Large intestine (tissue), 12 donors: ENCODE measurements at places on chromosomes 1 and 21. TPM values are rescaled to one million over a fixed set of nuclear protein-coding genes. Genes with fewer than 3 reads are reported as not detected.

- peaks cover 3% of the 10 kb centered on the region for H3K36me3 ChIP-seq
- H3K4me3 ChIP-seq, result no peak overlapping the region
- H3K27ac ChIP-seq, result no peak overlapping the region
- peaks cover 18% of the 10 kb centered on the region for H3K27me3 ChIP-seq
Observed at GRCh38 chr1:112708002-112708448, 1.1 kb upstream of the RHOC start.

- no peak overlapping the region for H3K27ac ChIP-seq
- H3K27me3 ChIP-seq, result no peaks in the 10 kb centered on the region
- H3K4me1 ChIP-seq, result peaks cover 8% of the 10 kb centered on the region
- no peak overlapping the region for H3K4me3 ChIP-seq
- no peaks in the 10 kb centered on the region for H3K36me3 ChIP-seq
Observed at GRCh38 chr1:79688932-79689331, 682.4 kb upstream of the ADGRL4 start.

- H3K27ac ChIP-seq, result no peak overlapping the region
- no peaks in the 10 kb centered on the region for H3K36me3 ChIP-seq
- DNase-seq, result no peak
- no peaks in the 10 kb centered on the region for H3K4me1 ChIP-seq
- no peaks in the 10 kb centered on the region for H3K27me3 ChIP-seq
Observed at GRCh38 chr21:14591882-14592281, 45.8 kb upstream of the SAMSN1 start.

- H3K27me3 ChIP-seq, result no peaks in the 10 kb centered on the region
- H3K36me3 ChIP-seq, result no peaks in the 10 kb centered on the region
- peak overlapping the region; percentile 95 for H3K4me3 ChIP-seq
- H3K27ac ChIP-seq, result peak overlapping the region; percentile 62
- peak; percentile 48 for DNase-seq
Observed at GRCh38 chr1:247077876-247078257, 744 bp downstream of the ZNF670 start.

- H3K27me3 ChIP-seq, result peaks cover 5% of the 10 kb centered on the region
- no peaks in the 10 kb centered on the region for H3K4me1 ChIP-seq
- no peak overlapping the region for H3K27ac ChIP-seq
- H3K4me3 ChIP-seq, result no peak overlapping the region
Observed at GRCh38 chr1:41874151-41874719, 44.5 kb downstream of the HIVEP3 start.

GRCh38 chr1:38814444-38814983 lies 45.1 kb downstream of the RRAGC start:
- peaks cover 7% of the 10 kb centered on the region for H3K4me1 ChIP-seq
- H3K27me3 ChIP-seq, result peaks cover 78% of the 10 kb centered on the region
- no peak overlapping the region for H3K4me3 ChIP-seq
- no peak for DNase-seq
- no peak overlapping the region for H3K27ac ChIP-seq

DNA sequence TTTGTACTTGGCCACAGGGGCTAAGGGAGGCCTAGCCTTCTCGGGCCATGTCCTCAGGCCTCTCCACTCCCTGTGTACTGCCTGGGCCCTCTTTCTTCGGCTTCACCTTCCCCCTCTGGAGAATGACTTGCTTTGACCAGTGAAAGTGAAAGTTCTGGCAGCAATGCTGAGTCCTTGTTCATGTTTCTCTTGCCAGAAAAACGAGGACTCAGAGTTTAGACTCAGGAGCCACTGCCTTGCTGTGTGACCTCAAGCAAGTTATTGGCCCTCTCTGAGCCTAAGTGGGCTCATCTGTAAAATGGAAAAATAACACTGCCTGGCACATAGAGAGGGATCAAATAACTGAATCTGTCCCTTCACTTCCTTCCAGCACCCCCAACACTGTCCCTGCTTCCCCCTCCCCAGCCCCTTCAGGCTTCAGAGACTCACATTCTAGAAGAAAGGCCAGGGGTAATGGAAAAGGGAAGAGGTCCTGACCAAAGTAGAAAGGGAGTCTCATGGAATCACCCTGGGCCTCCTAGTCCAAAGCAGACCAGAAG lies 1.5 kb downstream of the C1QA start:
- H3K4me1 ChIP-seq, result no peaks in the 10 kb centered on the region
- H3K36me3 ChIP-seq, result no peaks in the 10 kb centered on the region
- H3K27ac ChIP-seq, result no peak overlapping the region
- H3K4me3 ChIP-seq, result no peak overlapping the region

DNA sequence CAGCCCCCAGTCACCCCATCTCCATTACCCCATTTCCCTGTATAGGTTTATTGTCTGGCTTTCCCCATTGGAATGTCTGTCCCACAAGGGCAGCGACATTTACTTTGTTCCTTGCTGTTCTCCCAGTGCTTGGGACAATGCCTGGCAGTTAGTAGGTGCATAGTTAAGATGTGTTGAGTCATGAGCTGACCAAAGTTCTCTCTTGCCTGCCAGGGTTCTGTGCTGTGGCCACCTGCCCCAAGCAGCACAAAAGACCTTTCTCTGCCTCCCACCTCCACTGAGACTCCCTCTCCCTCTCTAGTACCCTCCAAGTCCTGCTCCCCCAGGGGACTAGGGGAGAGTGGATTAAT lies 40.0 kb downstream of the TMCO4 start:
- no peaks in the 10 kb centered on the region for H3K27me3 ChIP-seq
- peak; percentile 31 for DNase-seq
- H3K36me3 ChIP-seq, result no peaks in the 10 kb centered on the region
- no peaks in the 10 kb centered on the region for H3K4me1 ChIP-seq

Gene LUZP1
- polyA plus RNA-seq, result 23.7 TPM

DNA sequence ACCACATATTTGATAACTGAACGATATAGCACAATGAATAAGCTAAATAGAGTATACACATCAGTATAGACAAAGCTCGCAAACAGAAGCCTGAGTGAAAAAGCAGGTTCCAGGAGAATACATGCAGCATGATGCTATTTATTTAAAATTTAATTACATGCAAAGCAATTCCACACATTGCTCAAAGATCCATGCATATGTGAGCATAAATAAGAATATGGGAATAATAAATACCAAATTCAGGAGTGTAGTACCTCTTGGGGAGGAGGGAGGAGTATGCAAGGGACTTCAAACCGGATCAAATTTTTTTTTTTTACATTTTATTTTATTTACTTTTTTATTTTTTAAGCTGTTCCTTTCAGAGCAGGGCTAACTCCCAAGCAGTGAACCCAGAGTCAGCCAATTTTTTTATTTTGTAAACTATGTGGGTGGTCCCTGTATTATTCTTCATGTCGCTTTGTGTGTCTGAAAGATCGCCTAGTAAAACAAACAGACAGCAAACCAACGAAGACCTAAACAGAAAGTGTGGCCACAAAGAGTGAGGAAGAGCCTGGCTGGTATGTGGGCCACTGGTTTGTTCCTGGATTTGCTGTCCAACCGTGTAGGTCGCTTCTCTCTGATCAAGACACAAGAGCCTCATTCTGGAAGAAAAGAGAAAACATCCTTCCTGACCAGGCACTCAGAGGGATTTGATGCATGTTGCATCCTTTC lies 4.2 kb upstream of the SHISAL2A start:
- H3K4me1 ChIP-seq, result peaks cover 14% of the 10 kb centered on the region
- no peak overlapping the region for H3K27ac ChIP-seq
- no peak for DNase-seq
- H3K36me3 ChIP-seq, result no peaks in the 10 kb centered on the region

GRCh38 chr21:35922618-35923017 lies 137.7 kb downstream of the SETD4 start:
- no peaks in the 10 kb centered on the region for H3K27me3 ChIP-seq
- H3K36me3 ChIP-seq, result no peaks in the 10 kb centered on the region
- peaks cover 12% of the 10 kb centered on the region for H3K4me1 ChIP-seq
- H3K4me3 ChIP-seq, result no peak overlapping the region

Gene ZNF593OS
- 1.2 TPM for polyA plus RNA-seq

Gene VTCN1
- 0.04 TPM for polyA plus RNA-seq

Gene KIF14
- polyA plus RNA-seq, result 2.9 TPM

Gene MYOCOS
- not detected for polyA plus RNA-seq

Gene UCHL5
- 32.7 TPM for polyA plus RNA-seq

Gene RUNX3
- 4.8 TPM for polyA plus RNA-seq

Gene BCAR3
- 11.7 TPM for polyA plus RNA-seq

- no peaks in the 10 kb centered on the region for H3K27me3 ChIP-seq
- no peak overlapping the region for H3K4me3 ChIP-seq
- no peaks in the 10 kb centered on the region for H3K36me3 ChIP-seq
- H3K27ac ChIP-seq, result no peak overlapping the region
- no peak for DNase-seq
- peaks cover 11% of the 10 kb centered on the region for H3K4me1 ChIP-seq
Observed at GRCh38 chr1:112934577-112934976, 21.4 kb downstream of the SLC16A1 start.

GRCh38 chr1:71831646-71832045 lies 450.7 kb downstream of the NEGR1 start:
- no peak overlapping the region for H3K4me3 ChIP-seq
- no peak overlapping the region for H3K27ac ChIP-seq
- H3K4me1 ChIP-seq, result no peaks in the 10 kb centered on the region
- no peaks in the 10 kb centered on the region for H3K27me3 ChIP-seq

Gene RNF115
- polyA plus RNA-seq, result 14.7 TPM

- no peaks in the 10 kb centered on the region for H3K36me3 ChIP-seq
- H3K27ac ChIP-seq, result no peak overlapping the region
- DNase-seq, result no peak
- H3K4me1 ChIP-seq, result peaks cover 13% of the 10 kb centered on the region
- no peaks in the 10 kb centered on the region for H3K27me3 ChIP-seq
Observed at GRCh38 chr1:206049293-206049692, 3.7 kb upstream of the RHEX start.

DNA sequence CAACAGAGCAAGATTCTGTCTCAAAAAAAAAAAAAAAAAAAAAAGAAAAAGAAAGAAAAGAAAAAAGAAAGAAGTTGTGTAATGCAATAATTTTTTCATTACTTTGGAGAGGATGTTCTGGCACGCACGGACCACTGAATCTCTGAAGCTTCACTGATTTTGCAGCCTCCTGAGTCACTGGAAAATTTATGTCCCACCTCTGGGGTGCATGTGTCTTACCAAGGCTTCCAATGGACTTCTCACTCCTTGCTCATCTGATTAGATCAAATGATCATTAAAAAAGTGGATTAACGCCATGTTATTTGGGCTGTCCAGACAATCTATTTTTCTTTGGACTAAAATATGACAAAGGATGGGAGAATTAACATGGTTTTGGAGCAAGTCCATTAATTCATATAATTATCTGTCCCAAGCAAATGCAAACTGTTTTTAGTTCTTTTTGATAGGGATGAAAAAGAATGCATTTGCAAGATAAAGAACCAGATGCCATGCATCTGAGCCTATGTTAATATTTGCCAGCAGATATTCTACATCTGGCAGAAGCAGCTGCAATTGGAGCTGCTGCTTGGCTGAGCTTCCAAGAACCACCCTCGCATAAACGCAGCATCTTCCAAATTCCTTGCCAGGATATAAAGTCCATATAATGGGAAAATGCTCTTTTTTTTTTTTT lies 10.1 kb upstream of the MAP1LC3C start:
- no peaks in the 10 kb centered on the region for H3K4me1 ChIP-seq
- H3K27ac ChIP-seq, result no peak overlapping the region
- DNase-seq, result no peak
- H3K4me3 ChIP-seq, result no peak overlapping the region

DNA sequence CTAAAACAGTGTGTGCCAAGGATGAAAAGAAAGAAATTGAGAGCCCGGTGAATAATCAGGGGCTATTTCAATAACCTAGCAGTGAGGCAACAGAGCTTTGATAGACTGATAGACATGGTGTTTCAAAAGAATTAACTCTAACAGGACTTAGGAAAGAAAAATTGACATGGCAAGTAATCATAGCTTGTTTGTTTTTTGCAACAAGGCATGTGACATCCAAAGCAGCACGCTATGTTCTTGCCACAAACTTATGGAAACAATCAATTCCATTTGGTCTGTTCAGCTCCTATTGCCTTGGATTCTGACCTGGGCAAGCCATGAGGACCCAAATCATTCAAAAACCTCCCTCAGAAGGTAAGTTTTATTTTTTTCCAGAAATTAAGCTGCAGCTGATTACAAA lies 608.5 kb downstream of the SMYD3 start:
- H3K27ac ChIP-seq, result no peak overlapping the region
- no peak overlapping the region for H3K4me3 ChIP-seq
- no peaks in the 10 kb centered on the region for H3K27me3 ChIP-seq
- DNase-seq, result no peak
- H3K36me3 ChIP-seq, result no peaks in the 10 kb centered on the region

GRCh38 chr1:143720087-143721023 lies 251.4 kb downstream of the FAM72C start:
- peak; percentile 57 for DNase-seq
- H3K4me3 ChIP-seq, result no peak overlapping the region
- H3K4me1 ChIP-seq, result no peaks in the 10 kb centered on the region
- H3K27ac ChIP-seq, result no peak overlapping the region
- peaks cover 25% of the 10 kb centered on the region for H3K27me3 ChIP-seq

Gene RIIAD1
- polyA plus RNA-seq, result 13.5 TPM

DNA sequence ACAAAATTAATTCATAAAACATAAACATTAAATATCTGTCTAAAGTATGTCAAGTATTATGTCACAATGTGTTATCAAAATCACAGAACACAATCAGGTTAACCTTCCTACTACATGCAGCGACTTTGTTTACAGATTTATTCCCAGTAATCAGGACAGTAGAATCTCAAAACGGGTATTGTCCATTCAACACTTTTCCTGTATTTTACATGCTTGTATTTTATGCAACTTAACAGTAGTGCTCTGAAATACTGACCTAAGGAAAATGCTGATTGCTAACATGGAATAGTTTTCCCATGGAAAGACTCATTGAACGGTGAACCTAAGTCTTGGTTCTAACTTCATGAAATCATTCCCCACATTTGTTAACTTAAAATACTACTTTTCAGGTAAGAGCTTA lies 2.3 kb downstream of the SERBP1 start:
- H3K36me3 ChIP-seq, result peaks cover 23% of the 10 kb centered on the region
- peak overlapping the region; percentile 86 for H3K4me3 ChIP-seq
- H3K27me3 ChIP-seq, result no peaks in the 10 kb centered on the region
- peaks cover 5% of the 10 kb centered on the region for H3K4me1 ChIP-seq
- no peak for DNase-seq
- H3K27ac ChIP-seq, result no peak overlapping the region

DNA sequence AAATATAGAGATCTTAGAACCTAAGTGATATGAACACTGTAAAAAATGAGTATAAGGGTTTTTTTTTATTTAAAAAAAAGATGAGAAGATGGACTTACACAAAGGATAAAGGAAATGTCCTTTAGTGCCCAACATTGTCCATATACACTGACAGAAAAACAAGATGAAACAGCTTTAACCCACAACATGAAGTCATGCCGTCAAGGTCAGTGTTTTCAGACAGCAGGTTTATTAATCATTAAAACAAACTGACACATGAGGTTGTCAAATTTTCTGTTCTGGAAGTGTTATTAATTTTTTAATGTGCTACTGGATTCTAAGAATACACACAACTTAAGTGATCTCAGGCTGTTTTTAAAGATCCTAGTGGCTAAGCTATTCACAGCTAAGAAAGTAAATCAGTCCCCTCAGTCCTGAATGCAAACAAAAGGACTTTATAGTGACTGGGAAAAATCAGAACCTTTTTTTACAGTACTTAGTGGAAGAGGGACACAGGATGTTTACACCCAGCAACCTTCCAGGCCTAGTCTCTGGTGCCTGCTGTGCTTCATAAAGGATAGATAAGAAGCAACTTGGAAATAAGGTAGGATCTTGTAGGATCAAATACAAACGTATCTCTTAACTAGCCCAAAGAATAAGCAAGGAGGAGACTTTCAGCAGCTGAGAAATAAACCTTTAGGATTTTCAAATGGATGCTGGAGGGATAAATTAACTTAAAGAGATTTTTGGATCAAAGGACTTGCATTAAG lies 21.9 kb upstream of the PKN2 start:
- H3K36me3 ChIP-seq, result no peaks in the 10 kb centered on the region
- no peaks in the 10 kb centered on the region for H3K27me3 ChIP-seq
- no peak overlapping the region for H3K27ac ChIP-seq
- H3K4me3 ChIP-seq, result no peak overlapping the region
- H3K4me1 ChIP-seq, result no peaks in the 10 kb centered on the region
